ENCODE measurements at places on chromosomes 3 and 15. TPM values are rescaled to one million over a fixed set of nuclear protein-coding genes. Genes with fewer than 3 reads are reported as not detected.

DNA sequence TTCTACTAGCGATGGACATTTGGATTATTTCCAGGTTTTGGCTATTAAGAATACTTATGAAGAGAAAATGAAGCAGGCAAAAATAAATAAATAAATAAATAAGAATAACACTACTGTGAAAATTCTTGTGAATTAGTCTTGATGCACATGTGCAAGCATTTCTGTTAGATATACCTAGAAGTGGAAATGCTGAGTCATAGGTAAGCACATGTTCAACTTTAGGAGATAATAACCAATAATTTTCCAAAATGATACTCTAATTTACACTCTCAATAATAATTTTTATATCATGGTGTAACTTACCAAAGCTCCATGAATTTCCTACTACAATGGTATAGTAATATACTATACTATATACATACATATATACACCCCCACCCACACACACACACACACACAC, 23.4 kb downstream of the EMC4 start:
- no peak overlapping the region for H3K4me3 ChIP-seq
- DNase-seq: no peak
- no peaks in the 10 kb centered on the region for H3K27me3 ChIP-seq

The UBE2E1 gene
- 72.6 TPM for total RNA-seq

The SLC9C1 gene
- not detected for total RNA-seq

DNA sequence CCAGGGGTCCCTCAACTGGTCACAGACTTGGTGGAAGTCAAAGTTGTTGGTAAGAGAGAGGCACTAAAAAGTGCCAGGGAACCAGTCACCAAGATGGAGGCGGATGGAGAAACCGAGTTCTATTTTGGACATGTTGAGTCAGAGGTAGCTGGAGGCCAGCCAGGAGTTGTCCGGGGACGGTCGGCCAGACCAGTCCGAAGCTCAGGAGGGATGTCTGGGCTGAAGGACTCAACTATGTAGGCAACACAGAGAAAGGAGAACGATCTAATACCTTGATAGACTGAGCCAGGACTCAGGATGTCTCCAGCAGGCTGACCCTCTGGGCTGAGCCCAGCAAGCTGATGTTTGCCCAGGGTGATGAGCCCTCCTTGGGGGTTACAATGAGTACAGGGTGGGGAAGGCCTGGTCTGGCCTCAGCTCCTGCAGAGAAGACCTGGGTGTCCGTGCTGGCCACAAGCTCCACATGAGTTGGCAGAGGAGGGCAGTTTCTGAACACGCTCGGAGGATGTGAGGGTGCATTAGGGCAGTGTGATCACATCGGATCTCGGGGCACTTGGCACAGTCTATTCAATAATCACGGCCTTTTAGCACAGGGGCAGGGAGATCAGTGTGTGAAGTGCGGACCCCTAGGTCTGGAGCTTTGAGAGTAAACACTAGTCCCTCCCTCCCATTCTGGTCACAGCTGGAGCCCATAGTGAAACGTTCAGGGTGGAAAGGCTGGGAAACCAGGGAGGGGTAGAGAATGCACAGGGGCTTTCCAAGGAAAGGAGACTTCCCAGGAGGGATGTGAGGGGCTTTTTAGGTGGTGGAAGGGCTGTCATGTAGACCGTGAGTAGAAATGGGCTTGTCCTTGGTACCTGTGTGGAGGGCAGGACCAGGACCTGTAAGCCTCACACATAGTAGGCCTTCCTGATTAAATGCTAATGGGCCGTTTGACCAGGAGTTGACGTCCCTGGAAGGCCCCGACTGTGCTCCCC, 111.9 kb downstream of the ETFA start:
- no peaks in the 10 kb centered on the region for H3K36me3 ChIP-seq
- no peaks in the 10 kb centered on the region for H3K27me3 ChIP-seq
- H3K4me1 ChIP-seq: no peaks in the 10 kb centered on the region
- H3K4me3 ChIP-seq: no peak overlapping the region

DNA sequence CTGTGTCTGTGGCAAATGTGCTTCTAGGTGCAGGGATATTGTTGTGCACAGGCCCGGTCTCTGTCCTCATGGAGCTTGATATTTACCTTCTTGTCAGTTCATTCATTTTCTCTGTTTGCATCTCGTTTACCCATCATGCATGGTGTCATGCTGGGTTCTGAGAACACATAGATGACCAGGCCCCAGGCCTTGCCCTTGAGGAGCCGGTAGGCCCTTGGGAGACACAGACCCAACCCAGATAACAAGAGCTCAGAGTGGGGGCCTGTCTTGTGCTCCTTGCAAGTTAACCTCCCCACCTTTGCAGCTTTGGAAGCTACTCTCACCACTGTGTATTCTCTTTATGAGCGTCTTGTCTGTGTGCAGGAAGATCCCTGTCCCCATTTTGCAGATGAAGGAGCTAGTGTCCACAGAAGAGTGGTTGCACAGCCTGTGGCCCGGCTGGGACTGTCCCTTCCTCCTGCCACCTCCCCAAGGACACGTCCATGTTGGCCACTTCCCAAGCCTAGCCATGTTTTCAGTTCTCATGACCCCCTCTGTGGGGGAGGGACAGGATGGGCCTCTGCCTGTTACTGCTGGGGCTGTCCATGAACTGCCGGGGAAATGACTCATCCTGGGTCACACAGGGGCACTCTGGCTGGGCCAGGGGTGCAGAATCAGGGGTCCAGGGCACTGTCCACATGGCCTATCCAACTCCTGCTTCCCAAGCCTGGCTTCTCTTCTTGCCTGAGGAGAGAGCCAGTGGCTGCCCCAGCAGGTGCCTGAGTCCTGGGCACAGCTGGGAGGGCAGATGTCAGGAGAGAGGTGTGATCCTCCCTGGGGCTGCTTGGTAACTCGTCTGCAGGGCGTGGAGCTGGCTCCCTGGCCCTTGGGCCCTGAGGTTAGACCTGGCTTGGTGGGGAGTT, 3.4 kb downstream of the SNX33 start:
- H3K27ac ChIP-seq: peak overlapping the region; percentile 62
- H3K27me3 ChIP-seq: peaks cover 2% of the 10 kb centered on the region
- H3K4me3 ChIP-seq: peak overlapping the region; percentile 58
- peak; percentile 63 for DNase-seq
- peaks cover 2% of the 10 kb centered on the region for H3K36me3 ChIP-seq
- H3K4me1 ChIP-seq: peaks cover 29% of the 10 kb centered on the region
